ENCODE measurements at places on chromosomes 13 and 19.
A peak's percentile ranks its signal among the peaks of the same experiment; 100 is the strongest.

DNA sequence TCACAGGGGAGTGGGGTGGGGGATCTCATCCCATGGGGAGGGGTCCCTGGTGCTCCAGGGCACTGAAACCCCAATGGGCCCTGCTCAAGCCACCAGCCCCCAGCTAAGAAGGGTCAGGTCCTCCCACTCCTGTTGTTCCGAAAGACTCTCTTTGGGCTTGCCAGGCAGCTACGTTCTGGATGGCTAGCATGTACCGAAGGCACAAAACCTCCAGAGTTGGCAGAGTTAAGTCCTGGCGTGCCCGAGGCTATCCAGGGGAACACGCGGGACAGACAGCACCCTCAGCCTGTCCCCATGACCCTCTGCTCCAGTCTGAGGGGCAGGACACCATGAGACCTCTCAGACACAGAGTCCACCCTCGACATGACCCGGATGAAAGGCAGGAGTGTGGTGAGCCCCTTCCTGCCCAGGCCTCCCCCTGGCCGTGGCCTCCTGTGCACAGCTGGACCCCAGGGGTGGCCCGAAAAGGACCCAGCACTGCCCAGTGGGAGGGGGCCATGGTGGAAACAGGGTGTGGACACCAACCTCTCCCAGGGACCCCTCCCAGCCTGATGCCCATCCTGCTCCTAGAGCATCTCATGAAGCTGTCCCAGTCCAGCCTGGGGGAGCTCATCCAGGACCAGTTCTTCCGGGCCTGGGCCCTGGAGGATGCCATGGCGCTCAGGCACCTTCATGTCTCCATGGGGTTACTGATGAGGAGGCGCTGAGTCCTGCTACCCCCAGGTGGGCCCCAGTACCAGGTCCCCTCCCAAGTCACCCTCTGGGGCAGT, 53.0 kb upstream of the TPM4 start:
- DNase-seq: no peak

DNA sequence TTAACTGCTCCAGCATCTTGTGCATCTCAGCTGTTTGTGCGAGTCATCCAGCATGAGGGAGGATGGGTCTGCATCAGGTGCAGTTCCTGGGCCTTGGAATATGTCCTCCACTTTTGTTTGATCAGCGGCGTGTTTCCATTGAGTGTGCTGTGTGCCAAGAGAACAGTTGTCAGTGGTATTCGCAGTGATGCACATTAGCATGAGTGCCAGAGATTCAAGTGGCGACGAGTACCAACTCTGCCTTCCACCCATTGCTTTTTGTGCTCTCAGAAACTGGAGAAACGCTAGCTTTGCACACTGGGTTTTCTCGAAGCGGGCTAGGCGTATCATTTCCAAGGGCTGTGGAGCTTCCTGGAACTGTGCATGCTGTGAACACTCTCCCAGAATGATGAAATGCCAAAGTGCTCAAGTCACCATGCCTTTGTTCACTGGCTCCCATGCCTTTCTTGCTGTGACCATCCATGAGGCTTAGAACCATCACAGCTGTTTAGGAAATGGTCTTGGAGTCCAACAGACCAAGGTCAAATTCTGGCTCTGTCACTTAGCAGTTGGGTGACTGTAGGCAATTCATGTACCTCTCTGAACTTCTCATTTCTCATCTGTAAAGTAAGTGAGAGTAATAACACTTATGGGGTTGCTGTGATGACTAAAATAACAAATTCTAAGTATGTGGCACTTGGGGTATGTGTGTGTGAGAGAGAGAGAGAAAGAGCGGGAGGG, 18.4 kb downstream of the LRCH1 start:
- DNase-seq: no peak

DNA sequence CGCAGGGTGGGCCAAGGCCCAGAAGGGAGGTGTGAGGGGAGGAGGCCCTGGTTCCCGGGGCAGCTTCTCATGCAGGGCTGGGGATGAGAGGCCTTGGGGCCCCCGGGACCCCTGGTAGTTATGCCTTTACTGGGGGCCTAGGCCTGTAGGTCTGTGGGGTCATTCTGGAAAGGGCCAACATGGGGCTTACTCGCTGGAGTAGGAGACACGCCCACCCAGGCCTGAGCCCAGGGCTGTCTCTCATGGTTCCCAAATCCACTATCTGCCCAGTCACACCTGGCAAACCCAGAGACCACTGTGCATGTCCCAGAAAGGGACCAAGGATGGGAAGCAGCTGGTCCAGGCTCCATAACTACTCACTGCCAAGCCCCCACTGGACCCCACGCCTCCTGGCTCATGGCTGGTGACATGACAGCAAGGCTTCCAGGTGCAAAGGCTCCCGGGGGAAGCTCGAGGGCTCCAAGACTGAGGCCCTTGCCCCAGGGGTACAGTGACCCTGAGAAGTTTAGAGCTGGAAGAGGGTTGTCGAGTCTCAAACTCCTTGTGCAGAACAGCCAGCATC, 64.2 kb upstream of the ATP12A start:
- no peak for DNase-seq

GRCh38 chr13:112069845-112070251, 2.9 kb downstream of the SOX1 start:
- DNase-seq: no peak

DNA sequence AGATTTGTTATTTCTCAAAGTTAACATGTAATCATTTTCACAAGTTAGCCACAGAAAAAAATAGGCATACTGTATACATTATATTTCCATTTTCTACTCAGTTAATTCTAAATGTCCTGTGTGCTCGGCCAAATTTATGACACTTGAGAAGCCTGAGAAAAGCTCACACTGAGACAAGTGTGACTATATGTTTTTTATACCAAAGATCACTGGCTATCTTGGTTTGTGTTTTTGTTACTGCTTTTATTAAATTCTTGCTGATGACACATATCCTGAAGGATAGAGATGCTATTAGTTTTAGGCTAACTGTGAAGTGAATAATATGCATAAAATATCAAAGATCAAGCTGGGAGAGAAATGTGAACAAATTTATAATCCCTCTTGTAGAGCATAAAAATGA, 49.3 kb upstream of the IL17D start:
- DNase-seq: peak; percentile 1

- no peak for DNase-seq
Measured at GRCh38 chr13:44618326-44618725, 42.2 kb upstream of the TSC22D1 start.

DNA sequence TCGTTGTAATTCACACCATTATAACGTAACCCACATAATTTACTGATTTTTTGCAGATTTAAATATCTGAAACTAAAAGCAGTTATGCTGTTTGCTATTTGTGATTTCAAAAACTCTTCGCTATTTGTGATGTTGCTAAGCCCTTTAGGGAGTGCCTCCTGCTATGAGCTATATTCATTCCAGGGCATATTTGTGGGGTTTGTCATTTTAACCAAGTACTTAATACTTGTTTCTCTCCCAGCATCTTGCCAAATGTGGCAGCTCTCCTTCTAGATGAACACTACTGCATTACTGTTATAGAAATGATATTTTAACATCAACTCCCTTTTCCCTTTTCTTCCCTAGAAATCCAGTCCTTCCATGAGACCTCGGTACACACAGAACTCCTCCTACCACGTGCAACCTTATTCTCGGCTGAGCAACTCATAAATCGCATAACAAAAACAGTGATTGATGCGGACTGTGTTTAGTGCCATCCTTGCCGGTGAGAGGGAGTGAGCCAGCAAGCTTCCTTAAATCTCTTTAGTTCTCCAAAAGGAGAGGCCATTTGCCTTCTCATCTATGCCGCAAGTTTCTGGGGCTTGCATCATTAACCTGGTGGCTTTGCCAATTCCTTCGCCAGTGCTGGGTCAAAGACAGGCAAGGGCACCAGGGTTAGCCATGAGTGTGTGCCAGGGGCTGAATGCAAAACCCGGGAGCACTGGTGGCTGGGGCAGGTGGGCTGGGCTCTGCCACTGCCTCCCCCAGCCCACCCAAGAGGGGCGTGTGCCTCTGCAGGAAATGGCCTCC, 33.4 kb downstream of the RFX2 start:
- peak; percentile 88 for DNase-seq

- DNase-seq: no peak
Measured at GRCh38 chr19:33772102-33772857, 24.4 kb upstream of the KCTD15 start.

DNA sequence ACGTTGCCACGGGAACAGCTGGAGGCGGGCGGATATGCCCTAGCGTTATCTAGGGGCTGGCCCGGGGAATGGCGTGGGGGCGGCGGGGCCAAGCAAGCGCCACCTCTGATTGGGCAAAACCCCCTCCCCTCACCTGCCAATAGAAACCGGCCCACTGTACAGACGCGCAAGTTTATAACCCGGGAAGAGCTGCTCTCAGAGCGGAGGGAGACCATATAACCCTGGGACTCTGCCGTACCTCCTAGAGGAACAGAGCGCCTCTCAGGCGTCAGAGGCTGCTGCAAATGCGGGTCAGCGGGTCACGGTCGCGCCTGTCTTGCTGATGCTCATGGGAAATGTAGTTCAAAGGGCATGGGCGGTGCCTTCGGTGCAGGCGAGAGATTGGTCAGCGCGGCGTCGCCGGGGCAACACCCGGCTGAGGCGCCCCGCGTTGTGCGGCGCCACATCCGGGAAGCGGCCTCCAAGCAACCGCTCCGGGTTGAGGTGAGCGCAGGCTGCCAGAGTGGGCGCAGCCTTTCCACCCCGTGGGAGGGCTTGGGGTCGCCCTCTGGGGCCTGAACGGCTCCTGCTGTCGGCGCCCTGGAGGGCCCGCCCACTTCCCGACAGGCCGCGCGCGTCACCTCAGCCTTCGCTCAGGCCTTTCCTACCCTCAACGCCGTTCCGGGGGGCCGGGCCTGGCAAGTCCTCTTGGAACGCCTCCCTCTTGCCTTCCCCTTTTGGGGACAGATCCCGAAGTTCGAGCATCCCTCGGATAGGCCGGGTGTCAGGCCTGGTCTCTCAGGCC, at the start of gene ZNF446:
ZNF446 (plus strand) TSS at position 639 of the 784 bp plus-strand sequence. CDS start 867 bp downstream, outside the sequence.
- peak; percentile 100 for DNase-seq

DNA sequence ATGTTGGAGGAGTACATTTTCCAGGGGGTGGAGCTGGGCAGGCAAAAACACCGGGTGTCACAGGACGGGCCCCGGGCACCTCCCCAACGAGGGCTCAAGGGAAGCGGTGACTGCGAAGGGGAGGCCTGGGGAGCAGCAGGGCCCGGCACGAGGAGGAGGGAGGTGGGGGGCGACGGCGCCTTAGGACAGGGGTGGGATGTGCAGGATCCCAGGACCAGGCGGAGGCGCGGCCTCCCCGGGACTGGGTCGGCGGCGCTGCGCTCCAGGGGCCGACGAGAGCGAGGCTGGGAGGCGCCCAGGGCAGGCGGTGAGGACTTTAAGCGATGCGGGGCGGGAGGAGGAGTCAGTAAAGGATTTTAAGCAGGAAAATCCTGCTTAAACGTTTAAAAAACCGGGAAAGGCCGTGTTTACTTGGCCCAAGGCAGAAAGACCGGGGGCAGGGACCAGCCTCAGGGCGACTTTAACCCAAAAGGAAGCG, 427 bp downstream of the ZNF160 start:
- no peak for DNase-seq

DNA sequence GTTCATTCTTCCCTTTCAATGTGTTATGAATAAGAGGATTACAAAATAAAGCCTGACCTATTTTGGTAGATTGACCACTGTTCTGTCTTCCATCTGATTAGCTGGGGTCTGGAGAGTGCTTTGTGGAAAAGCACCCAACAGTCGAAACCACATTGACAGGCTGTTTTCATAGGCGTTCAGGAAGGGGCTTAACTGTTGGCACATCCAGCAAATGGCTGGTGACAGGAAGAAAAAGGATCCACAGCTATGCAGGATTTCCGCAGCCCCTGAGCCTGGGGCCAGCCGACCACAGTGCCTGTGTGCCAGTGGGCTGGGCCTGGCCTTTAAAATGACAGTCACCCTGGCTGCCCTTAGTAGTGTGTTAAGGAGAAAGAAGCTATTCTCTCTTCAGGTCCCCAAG, 113.3 kb downstream of the SIPA1L3 start:
- DNase-seq: no peak

DNA sequence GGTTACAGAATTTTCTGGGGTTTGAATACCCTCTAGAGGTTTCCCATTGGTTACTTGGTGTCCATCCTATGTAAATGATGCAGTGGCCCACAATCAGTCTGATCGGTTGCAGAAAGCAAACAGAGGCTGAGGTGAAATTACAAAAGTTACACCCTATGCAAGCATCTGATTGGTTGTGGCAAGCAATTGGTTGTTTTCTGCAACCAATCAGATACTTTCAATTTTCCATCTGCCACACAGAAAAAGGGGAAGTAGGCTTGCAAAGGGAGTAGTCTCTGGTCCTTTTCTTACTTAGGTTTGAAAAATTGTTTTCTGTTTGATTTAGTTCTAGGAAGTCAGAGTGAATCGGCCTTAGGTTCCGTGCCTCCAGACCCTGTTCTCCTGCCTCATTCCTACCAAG, 93.1 kb downstream of the WTIP start:
- DNase-seq: no peak

GRCh38 chr19:40281381-40282208, 3.5 kb downstream of the AKT2 start:
- no peak for DNase-seq
